Stimulated activated CD8-positive, alpha-beta memory T cell treated with anti-CD3 and anti-CD28 coated beads, Interleukin-12 subunit alpha, Interleukin-12 subunit beta, amount 100 ng/mL, for 1 hour (primary cell): ENCODE measurements at places on chromosomes 16 and 17.

DNA sequence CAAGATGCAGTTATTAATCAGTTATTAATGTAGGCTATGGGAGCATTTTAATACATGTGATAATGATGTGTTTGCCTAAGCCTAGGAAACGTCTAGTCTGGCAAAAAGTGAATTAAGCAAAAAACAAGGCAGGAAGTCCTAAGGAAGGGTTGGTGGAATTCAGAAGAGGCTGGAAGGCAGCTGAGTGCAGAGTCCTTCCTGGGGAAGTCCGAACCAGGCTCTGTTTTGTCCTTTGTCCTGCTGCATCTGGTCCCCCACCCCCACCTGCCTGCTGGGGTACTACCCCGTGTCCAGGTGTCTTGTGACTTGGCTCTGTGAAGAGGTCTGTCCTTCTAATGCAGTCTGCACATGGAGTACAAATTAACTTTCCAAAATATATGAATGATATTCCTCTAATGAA is 1.5 kb upstream of the MYH10 start:
- DNase-seq = no peak

- DNase-seq = no peak
Measured at GRCh38 chr17:12133183-12133582, 112.5 kb downstream of the MAP2K4 start.

DNA sequence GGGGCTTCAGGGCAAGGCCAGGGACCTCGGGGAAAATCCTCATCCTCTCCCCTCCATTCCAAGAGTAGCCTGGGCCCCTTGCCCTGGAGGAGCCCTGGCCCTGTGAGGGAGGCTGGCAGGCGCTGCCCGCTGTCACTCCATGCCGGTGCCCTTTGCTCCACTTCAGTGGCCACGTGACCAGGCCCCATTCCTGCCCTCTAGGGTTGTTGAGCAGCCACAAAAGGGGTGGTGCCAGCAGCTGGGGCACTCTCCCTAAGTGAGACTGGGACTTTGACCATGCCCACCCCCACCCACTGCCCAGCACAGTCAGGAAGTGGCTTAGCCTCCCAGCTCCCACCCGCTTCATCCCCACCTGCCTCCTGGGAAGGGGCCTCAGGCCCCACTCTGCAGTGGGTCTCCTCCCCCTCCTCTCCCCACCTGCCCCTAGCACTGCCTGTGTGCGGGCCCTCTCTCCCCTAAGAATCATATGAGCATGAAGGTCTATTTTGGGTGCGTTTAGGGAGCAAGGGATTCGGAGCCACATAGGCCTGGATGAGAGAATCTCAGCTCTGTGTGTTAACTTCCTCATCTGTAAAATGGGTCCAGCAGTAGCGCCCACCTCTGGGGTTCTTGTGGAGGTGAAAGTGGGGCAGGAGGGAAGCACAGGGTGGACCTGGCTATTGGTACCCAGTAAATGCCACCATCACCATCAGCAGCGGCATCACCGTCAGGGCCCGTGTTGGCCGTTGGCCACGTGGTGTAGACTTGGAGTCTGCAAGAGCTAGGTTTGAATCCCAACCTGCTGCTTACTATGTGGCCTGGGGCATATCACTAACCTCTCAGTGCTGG is 7.2 kb downstream of the PDK2 start:
- no peak for DNase-seq

- no peak for DNase-seq
Measured at GRCh38 chr16:10616756-10617640, 36.6 kb upstream of the EMP2 start.

- DNase-seq = no peak
Measured at GRCh38 chr17:75751676-75752404, 13.2 kb downstream of the GALK1 start.

DNA sequence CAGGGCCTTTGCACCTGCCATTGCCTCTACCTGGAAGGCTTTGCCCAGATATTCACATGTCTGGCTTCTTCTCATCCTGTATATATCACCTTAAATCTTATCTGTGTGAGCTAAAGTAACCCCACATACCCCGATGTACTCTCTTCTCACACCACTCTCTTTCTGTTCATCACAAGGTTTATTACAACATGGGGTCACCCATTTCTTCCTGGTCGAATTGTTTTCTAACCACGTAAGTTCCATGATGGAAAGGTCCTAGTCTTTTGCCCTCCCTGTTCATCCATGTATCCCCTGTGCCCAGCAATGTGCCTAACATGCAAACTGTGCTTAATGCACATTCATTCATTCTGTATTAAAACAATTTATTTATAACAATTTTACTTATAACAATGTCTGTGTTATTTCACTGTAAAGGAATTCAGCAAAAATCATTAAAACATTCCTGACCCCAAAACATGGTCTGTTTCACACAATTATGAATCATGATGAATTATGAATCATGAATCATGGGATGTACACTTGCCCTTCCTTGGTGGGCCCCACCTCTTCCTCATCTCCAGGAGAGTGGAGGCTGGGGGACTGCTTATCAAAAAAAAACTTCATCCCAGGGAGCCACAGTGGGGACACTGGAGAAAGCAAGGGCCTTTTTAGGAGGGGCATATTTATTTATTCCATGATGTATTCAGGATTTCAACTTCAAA is 336.4 kb downstream of the GRIN2A start:
- no peak for DNase-seq

DNA sequence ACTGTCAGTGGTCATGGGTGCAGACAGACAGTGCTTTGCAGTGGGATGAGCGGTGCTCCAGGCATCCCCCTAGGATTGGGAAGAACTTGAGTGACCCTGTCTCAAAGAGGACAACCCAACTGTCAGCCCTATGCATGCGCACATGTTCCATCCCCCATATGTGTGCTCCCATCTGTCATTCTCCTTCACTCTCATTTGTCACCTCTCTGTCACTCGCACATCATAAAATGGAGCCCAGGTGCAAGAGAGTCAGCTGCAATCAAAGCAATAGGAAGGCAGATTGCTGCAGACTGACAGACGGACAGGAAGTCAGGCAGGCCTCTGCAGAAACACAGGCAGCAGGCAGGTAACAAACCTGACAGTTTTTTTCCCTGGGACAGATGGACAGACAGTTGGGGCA is 101.8 kb upstream of the CCL1 start:
- no peak for DNase-seq

DNA sequence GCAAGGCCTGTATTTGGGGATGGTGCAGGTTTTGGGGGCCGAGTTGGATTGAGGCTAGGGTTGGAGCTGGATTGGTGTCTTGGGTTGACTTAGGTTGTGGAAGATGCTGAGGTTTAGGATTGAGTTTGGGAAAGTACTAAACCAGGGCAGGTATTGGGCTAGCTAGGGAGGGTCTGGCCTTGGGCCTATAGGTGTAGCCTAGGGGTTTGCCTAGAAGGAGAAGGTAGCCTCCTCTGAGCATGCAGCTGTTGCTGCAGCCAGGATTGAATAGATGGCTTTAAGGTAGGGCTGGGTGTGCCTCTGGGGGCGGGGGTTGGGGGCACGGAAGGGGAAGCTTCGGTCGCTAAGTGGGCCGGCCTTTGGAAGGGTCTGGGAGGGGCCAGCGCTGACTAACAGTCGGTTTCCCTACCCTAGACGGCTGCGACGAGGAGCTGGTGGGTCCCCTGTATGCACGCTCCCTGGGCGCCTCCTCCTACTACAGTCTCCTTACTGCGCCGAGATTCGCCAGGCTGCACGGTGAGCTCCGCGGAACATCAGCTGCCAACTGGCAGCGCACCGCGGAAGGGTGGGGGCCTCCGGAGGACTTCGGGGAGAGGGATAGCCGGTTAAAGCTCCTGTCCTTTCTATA is 1.2 kb downstream of the CNTNAP1 start:
- no peak for DNase-seq

DNA sequence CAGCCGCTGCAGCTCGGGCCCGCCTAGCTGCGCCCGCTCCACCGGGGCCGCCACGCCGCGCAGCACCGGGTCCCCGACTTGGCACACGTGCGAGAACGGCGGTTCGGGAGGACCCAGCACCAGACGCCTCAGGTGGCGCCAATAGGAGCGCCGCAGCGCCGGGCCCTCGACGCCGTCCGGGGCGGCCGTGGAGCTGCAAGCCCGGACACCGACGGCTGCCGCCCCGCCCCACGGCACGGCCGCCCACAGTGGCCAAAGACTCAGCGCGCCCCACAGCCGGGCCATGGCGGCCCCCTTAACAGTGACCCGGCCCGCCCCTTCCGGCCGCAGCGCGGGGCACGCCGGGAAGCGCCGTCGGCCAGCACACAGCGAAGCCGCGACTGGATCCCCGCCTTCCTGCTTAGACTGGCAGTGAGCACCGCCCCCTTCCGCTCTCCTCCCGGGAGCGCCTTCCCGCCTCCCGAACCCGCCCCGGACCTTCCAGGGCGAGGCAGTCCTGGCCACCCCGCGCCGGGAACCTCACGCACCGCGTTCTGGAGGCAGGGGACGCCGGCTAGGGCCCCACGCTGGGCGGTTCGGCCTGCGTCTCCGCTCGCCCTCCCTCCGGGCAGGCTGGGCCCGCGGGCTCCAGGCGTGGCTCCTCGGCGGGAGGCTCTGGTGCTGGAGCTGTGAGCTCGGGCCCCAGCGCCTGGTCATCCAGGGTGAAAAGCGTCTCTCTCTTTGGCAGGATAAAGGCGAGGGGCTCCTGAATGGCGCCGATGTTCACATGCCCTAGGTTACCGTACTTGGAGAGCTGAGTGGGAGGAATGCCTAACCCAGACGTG is at the start of gene PDF:
TSS of gene PDF (minus strand) at position 303 of the 824 bp plus-strand sequence. CDS start at position 285, 18 bp downstream.
- DNase-seq = peak; percentile 67

DNA sequence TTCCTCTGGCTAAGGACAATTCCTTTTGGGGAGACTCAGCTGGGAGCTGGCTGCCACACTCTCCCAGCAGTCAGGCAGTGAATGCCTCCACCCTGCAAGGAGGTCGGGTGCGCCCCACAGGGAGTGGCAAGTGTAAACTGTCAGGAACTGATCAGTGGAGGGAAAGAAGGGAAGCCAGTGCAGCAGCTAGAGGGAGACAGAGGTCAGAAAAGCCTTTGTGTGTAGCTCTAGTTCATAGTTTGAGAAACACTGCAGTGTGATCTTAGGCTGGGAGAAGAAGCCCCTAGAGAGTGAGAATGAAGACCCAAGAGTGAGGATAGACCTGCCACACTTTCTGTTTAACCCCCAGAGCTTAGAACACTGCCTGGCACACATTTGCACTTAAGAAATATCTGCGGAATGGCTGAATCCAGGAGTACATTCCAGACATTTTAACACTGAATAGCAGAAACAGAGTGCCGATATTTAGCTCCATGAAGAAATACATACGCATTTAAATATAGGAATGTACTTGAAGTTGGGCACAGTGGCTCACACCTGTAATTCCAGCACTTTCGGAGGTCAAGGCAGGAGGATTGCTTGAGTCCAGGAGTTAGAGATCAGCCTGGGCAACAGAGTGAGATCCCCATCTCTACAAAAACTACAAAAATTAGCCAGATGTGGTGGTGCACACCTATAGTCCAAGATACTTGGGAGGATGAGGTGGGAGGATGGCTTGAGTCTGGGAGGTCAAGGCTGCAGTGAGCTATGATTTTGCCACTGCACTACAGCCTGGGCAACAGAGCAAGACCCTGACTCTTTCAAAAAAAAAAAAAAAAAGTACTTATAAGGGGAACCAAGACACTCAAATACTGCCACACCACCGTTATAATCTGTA is 11.1 kb upstream of the SLC5A11 start:
- DNase-seq = no peak

DNA sequence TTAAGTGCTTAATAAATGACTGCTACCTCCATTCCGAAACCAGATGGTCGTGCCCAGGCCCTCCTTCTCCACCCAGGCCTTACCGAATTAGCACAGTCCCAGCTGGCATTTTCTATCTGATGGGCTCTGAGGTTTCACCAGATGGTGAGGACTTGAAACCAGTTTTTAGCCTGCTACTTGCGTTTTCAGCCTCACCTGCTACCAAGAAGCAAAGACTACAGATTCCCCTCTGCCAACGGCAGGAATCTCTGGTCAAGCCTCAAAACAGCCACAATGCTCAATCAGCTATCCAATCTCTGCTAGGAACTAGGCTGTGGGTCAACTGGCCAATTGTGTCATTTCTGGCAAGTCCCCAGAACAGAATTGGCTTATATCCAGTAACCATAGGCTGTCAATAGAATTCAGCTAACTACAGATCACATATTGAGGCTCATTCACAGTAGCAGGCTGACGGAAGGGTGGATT is 11.7 kb downstream of the PECAM1 start:
- DNase-seq = no peak

DNA sequence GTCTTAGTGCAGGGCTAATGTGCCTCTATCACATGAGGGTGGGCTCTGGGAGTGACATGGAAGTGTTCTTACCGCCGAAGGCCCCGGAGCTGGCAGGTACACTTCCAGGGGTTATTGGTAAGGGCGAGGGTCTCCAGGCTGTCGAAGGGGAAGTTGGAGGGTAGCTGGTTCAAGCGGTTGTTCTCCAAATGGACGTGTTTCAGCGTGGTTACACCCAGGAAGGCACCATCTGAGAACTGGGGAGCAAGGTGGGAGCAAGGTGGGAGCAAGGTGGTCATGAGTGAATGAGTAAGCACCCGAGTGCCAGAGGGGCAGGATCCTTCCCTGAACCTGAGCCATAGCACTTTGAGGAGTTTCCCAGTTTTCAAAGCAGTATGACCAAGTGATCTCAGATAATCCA is 3.0 kb downstream of the CHAD start:
- no peak for DNase-seq

GRCh38 chr17:78474614-78475146 is 96.2 kb downstream of the PGS1 start:
- peak; percentile 9 for DNase-seq

GRCh38 chr17:75872434-75873351 is 5.7 kb downstream of the TRIM47 start:
- DNase-seq = peak; percentile 37

DNA sequence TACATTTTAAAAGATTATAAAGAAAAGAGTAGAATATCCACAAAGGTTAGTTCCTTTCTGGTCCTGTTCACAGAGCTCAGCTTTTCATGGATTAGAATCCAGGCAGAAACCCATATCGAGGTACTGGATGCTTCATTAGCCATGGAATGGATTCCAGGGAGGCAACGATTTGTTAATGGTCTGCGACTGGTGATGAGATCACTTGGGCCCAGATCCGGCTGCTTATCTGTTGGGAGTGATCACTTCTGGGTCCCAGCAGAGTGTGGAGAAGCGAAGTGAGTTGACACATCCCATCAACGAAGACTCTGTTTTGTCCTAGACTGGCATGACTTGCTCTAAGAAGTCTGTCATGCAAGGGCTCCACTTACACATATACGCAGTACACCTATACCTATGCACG is 165.8 kb downstream of the MAF start:
- no peak for DNase-seq

DNA sequence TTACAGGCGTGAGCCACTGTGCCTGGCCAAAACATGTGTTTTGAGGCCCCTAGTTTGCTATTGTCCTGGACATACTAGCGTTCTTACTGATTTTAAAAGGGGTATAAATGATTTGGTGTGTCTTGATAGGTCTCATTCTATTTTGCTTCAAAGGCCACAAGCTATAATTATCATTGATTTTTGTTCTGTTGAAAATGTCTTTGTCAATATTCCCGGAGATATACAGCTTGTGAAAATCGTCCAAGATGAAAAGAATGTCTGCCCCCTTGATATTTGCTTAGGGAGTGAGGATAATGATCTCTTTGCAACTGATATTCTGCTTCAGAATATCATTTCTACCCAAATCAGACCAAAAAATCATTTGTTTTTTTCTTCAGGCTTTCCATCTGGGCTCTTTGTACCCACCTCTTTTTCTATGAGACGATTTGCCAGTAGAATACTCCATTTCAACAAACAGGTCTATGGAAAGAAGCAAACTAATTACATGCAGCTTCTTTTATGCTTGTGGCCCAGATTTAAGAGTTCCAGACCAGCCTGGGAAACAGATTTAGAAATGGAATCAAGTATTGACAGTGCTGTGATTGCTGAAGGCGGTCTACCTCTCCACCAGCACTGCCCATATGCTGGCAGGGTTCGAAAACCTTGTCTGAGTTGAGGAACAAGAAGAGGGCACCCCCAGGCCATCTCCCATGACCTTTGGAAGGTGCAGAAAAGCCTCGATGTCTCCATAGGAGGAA is 14.1 kb upstream of the ST6GALNAC1 start:
- no peak for DNase-seq
